Cardiac septum (tissue), 1 donor: ENCODE measurements at places on chromosomes 6 and 20. TPM values are rescaled to one million over a fixed set of nuclear protein-coding genes. Genes with fewer than 3 reads are reported as not detected.

Gene SSTR4
- total RNA-seq: not detected

Gene MYCT1
- total RNA-seq: 9.6 TPM

Gene TMEM200A
- 0.59 TPM for total RNA-seq

Gene DYNLT2
- total RNA-seq: 0.83 TPM

Gene RPRD1B
- 62.2 TPM for total RNA-seq

Gene DEFB113
- not detected for total RNA-seq

GRCh38 chr6:33247977-33248642, 23.6 kb downstream of the VPS52 start:
- peak; percentile 93 for DNase-seq

- no peak for DNase-seq
Observed at GRCh38 chr6:106470316-106470715, 109.8 kb downstream of the CRYBG1 start.

DNA sequence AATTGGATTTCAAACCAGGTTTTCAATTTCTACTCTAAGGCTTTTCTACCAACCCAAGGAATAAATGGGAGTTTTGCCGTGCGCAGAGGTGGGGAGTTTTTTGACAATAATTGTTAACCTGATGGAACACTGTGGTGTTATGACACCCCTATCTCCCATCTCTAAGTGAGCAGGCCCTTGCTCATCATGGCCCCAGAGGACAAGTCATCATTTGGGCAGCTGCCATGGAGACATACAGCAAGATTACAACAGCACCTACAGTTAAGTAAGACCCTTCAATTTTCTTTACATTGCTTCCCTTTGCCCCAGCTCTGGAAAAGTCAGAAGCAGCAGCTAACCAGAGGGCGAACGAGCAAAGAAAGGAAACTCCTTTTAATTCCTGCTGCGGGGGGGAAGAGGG, 54.3 kb downstream of the ADGRF5 start:
- DNase-seq: no peak

- no peak for DNase-seq
Observed at GRCh38 chr6:166010136-166010960, 157.3 kb downstream of the TBXT start.

- no peak for DNase-seq
Observed at GRCh38 chr6:111723412-111723970, 117.8 kb upstream of the TRAF3IP2 start.

- no peak for DNase-seq
Observed at GRCh38 chr20:5482791-5483190, 166.0 kb upstream of the PROKR2 start.

DNA sequence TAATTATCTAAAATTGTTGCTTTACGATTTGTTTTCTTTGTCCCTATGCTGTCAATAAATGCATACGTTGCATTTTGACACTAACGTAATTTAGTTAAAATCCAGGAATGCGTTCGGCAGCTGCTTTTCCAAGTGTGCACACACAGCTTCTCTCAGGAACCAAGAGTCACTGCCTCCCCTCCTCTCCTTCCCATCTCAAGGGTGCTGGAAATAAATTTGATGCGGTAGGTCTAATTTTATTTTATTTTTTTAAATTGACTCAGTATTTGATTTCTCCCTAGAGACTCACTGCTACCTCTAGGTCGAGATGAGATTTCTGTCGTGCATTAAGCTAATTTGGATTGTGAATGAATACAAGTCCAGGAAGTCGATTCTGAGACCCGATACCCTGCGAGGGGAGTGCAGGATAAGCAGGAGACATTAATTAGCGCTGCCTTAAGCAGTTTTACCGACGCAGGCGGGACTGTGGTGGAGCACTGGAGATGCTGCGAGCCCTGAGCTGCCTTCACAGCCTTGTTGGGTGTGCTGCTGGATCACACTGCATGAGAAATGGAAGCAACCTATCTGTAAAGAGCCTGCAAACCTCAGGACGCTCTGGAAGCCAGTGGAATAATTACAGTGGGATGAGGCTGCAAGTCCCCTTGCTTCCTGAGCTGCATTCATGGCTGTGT, 381.2 kb downstream of the C6orf118 start:
- no peak for DNase-seq

GRCh38 chr6:15970517-15970916, 158.4 kb upstream of the MYLIP start:
- no peak for DNase-seq

DNA sequence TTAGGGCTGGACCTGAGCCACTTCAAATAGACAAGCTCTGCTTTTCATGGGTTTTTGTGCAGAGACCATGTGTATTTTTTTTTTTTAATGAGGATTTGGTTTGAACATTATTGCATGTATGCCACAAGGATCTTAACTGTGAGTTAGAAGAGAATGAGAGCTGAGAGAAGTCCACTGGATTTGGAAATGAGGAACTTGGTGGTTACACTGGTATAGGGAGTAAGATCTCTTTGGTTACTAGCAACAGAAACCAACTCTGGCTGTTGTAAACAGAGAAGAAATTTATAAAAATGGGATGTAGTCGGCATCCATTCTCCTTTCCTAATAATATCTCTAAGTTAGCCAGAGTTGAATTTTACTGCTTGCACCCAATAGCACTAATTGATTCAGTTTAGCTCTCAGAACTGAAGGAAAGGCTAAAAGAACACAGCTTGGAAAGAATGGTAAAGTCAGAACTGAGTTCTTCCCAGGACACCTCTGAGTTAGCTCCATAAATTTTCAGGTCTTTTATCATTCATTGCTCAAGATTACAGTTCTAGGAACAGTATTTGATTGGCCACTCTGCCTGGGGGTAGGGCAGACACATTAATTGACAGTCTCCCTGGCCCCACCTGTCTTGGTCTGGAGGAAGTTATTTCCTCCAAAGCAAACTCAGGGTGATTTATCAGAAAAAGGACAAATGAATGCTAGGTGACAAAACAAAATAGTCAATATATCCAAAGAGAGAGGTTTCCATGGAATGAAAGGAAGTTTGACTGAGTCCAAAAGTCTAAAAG, 3.9 kb upstream of the WFDC2 start:
- DNase-seq: no peak

DNA sequence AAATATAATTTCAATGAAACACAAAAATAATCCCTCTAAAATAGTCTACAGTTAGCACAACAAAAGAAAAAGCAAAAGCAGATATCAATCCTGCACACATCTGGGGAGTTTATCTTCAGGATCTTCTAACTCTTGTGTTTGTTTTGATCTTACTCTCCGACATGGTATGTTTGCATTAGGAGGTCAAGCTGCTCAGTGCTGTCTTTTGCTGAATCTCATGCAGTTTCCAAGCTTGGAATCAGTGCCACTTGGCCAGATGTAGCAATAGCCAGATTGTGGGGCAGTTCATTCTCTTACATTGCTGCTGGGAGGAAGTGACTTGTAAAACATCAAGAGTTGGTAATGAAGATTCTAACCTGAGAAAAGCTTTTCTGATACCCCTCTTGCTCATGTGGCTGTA, 29.5 kb downstream of the RIOK1 start:
- DNase-seq: no peak
